ENCODE measurements at places on chromosomes 2 and 18.

DNA sequence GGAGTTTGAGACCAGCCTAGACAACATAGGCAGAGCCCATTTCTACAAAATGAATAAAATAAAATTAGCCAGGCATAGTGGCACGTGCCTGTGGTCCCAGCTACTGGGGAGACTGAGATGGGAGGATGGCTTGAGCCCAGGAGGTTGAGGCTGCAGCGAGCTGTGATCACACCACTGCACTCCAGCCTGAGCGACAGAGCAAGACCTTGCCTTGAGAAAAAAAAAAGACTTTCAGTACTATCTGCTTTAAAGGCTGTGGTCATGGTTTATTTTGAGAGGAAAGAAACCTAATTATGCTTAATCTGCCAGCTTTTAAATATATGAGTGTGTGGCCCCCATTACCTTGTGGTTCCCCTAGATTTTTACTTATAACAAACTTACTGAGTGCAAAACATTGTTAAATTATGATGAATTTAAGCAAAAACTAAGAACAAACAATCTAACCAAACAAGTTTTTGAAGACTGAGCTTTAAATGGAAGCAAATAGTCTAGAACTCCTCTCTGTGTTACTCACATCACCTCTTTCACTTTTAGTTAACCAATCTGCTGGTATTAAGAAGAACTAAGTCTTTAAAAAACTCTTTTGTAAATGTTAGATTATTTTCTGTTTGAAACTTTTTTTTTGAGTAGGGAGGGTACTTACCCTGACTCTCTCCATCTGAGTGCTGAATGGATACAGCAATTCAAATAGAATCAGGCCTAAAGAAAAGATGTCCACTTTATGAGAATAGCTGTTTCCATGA is 65.4 kb downstream of the EIF2AK3 start:
- H3K4me3 ChIP-seq, result no peak overlapping the region
- H3K4me1 ChIP-seq, result peaks cover 11% of the 10 kb centered on the region
- H3K27ac ChIP-seq, result peak overlapping the region; percentile 32
- peak; percentile 41 for DNase-seq

DNA sequence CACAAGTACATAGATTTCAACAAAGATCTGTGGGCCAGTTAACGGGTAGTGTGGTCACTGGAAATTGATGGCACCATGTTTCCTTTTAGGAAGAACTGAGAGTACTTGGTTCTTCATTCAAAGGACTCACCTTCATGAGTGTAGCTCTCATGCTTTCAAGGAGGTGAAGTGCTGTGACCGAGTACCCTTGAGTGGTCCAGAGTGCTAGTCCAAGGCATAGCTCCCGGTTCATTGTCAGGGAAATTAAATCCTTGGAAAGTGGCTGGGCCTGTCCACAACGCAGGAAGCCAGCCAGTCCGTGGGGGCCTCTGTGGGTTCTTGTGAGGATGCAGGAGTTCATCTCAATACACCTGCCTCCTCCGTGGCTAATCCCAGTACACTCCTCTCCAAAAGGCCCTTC is 295.1 kb downstream of the GALR1 start:
- H3K4me3 ChIP-seq, result no peak overlapping the region
- DNase-seq, result no peak
- no peaks in the 10 kb centered on the region for H3K36me3 ChIP-seq
- H3K27me3 ChIP-seq, result no peaks in the 10 kb centered on the region
- H3K27ac ChIP-seq, result no peak overlapping the region

- H3K4me3 ChIP-seq, result no peak overlapping the region
- DNase-seq, result no peak
- no peaks in the 10 kb centered on the region for H3K4me1 ChIP-seq
- H3K27ac ChIP-seq, result no peak overlapping the region
- H3K36me3 ChIP-seq, result no peaks in the 10 kb centered on the region
Observed at GRCh38 chr2:100482741-100483140, 12.5 kb downstream of the NMS start.

DNA sequence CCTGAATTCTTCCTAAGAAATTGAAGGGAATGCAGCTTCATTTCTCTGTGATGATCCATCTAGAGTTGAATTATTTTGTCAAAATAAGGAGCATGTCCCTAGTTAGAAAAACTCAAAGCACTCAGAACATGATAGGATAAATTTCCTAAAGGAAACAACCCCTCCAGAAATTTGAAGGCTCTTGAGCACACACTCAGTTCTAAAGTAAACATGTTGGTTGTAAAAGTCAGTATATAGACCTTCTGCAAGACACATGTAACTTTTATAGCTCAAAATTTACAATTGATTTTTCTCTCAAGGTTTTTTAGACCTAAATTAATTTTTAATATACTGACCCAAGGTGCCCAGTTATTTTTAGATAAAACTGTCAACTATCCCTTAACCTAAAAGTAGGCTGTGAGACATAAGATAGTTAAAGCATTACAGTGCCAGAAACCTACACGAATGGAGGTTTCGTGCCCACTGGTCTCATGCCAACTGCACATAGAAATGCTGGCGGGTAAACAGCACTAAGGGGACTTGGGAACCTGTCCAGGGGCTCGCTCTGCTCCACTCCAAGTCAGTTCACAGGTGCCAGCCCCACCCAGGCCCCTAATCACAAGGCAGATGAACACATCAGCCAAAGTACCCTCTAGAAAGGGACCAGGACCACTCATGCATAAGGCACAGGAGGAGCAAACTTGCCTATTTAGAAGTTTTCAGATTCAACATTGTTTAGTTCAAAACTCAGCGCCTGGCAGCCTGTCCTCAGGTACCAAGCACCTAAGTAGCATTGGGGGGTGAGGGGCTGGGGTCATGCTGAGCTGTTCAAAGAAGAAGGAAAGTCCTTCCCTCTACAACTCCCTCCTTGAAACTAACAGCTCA is 106.5 kb downstream of the SMC6 start:
- peaks cover 4% of the 10 kb centered on the region for H3K4me1 ChIP-seq
- H3K27ac ChIP-seq, result no peak overlapping the region
- DNase-seq, result no peak
- no peak overlapping the region for H3K4me3 ChIP-seq
- no peaks in the 10 kb centered on the region for H3K36me3 ChIP-seq

- H3K4me3 ChIP-seq, result peak overlapping the region; percentile 50
- peaks cover 18% of the 10 kb centered on the region for H3K4me1 ChIP-seq
- H3K27ac ChIP-seq, result no peak overlapping the region
- no peak for DNase-seq
Observed at GRCh38 chr2:46131-46470, 204 bp downstream of the FAM110C start.

DNA sequence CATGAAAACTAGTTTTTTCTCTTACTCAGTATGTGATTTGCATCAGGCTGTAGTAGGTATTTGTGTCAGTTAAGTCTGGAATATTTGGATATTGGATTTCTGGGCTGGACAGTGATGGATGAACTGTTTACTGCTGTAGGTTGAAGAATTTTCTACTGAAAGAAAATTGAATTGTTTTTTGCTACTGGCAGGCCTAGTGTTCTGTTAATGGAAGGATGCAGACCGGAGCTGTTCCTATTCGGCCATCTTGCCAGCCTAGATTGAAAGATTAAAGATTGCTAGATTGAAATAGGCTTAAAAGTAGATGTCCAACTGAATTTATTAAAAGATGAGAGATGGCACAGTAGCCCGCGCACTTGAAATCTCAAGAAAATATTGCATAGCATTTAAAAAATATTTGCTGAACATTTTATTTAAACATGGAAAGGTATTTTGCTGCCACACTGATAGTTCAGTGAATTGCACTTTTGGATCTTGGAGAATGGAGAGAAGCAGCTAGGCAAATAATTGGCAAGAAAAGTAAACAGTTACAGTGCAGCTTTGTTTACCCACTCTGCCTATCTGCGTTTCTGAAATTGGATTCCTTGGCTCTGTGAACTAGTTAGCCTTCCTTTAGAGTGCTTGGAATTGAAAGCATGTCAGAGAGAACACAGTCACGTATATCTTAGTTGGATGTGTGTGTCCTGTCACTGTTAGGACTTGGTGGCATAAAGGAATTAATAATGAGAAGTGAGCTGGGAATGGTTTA is 54.1 kb downstream of the EPB41L5 start:
- no peak for DNase-seq
- H3K4me3 ChIP-seq, result no peak overlapping the region
- H3K27ac ChIP-seq, result no peak overlapping the region
- no peaks in the 10 kb centered on the region for H3K36me3 ChIP-seq
- peaks cover 3% of the 10 kb centered on the region for H3K4me1 ChIP-seq

- H3K27ac ChIP-seq, result no peak overlapping the region
- no peaks in the 10 kb centered on the region for H3K4me1 ChIP-seq
- H3K27me3 ChIP-seq, result no peaks in the 10 kb centered on the region
- DNase-seq, result no peak
- H3K36me3 ChIP-seq, result no peaks in the 10 kb centered on the region
Observed at GRCh38 chr18:6537475-6537874, 122.8 kb upstream of the L3MBTL4 start.

GRCh38 chr2:15006667-15007066 is 374.1 kb downstream of the LRATD1 start:
- H3K36me3 ChIP-seq, result no peaks in the 10 kb centered on the region
- no peak for DNase-seq
- H3K4me1 ChIP-seq, result peaks cover 4% of the 10 kb centered on the region
- no peak overlapping the region for H3K27ac ChIP-seq
- H3K4me3 ChIP-seq, result no peak overlapping the region
- H3K27me3 ChIP-seq, result peaks cover 2% of the 10 kb centered on the region

- peaks cover 57% of the 10 kb centered on the region for H3K4me1 ChIP-seq
- peak overlapping the region; percentile 8 for H3K4me3 ChIP-seq
- peak overlapping the region; percentile 49 for H3K27ac ChIP-seq
- no peaks in the 10 kb centered on the region for H3K36me3 ChIP-seq
- no peaks in the 10 kb centered on the region for H3K27me3 ChIP-seq
- DNase-seq, result peak; percentile 64
Observed at GRCh38 chr2:30223413-30223874, 7.9 kb upstream of the LBH start.

GRCh38 chr18:3499501-3499900 is 49.5 kb downstream of the TGIF1 start:
- peak overlapping the region; percentile 66 for H3K4me3 ChIP-seq
- no peak overlapping the region for H3K27ac ChIP-seq
- peaks cover 10% of the 10 kb centered on the region for H3K4me1 ChIP-seq
- no peak for DNase-seq
- H3K36me3 ChIP-seq, result no peaks in the 10 kb centered on the region

DNA sequence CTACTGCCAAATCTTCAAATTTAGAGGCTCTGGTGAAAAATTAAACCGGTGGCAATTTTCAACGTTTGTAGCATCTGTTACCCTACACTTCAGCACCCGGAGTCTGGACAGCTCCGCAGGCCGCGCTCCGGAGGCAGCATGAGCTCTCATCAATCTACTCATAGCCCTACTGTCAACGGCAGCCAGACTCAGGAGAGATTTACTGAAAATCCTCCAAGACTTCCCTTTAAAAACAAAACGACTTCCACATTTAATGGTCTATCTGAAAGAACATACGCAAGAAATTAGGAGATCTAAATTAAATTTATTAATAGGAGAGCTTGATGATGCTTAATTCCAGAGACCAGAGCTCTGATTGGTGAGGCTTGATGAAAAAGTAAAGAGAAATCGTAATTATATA is 970 bp upstream of the ADCYAP1 start:
- no peak overlapping the region for H3K4me3 ChIP-seq
- H3K36me3 ChIP-seq, result peaks cover 6% of the 10 kb centered on the region
- H3K4me1 ChIP-seq, result peaks cover 6% of the 10 kb centered on the region
- DNase-seq, result peak; percentile 86
- H3K27me3 ChIP-seq, result peaks cover 64% of the 10 kb centered on the region
- peak overlapping the region; percentile 44 for H3K27ac ChIP-seq

DNA sequence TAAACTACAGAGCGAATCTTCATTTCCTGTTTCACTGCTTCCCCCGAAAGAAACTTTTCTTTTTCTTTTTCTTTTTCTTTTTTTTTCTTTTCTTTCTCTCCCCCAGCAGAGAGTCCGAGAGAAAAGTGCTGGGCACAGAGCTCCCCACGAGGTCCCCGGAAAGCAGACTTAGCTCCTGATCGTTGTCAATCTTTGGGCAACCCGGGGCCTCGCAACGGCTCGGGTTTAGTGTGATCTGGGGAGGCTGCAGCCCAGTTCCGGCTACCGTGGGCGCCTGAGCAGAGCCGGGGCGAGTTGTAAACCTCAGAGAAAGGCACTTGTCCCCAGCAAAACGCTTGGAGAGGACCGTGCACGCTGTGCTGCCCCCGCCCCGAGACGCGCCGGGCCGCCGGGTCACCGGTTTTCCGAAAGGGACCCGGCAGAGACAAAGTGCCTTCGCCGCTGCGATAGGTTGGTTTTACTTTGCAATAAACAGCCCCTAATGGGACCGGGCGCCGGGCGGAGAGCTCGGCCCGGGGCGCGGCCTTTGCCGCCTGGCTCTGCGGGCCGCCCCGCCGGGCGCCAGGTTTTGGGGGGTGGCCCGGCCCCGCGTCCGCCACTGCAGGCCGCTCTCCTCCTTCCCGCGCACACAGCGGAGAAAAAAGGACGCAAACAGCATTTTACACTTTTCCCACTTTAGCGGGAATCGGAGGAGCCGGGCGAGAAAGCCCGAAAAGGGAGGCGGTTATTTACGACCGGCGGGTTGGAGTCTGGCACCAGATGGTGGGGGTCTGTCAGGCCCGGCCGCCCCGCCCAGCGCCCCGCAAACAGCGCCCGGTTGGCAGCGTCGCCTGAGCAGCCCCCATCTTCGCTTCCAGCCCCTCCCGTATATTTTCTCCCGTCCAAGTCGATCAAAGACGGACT is 136.0 kb downstream of the INSIG2 start:
- peaks cover 67% of the 10 kb centered on the region for H3K27me3 ChIP-seq
- H3K4me1 ChIP-seq, result peaks cover 18% of the 10 kb centered on the region
- DNase-seq, result peak; percentile 82

DNA sequence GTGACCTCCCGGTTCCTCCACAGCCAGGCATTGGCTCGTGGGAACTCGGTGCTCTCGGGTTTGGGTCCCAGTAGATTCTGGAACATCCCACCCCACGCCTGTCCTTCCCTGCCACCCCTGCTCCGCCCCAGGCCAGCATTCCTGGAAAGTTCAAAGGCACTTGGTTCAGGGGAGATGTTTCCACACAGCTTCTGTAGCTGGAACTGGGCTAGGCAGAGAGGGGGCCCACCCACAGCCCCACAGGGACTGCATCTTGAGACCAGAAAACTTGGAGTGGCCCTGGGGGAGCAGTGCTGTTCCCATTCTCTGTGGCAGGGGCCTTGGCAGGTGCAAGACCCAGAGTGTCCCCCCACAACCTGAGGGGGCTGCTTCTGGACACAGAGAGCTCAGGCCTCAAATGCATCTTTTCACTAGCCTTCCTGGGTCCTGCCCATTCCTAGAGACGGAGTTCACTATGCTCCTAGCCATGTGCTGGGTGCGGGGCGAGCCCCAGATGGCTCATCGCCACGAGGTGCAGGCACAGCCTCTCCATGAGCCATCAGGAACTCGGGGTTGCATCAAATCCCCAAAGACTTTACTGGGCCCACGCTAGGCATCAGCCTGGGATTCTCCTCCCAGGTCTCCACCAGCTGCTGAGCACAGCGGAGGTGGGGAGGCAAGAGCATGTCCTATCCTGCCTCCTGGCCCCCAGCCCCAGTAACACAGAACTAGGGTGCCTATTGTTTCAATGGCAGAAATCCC is 68.7 kb downstream of the ZFP36L2 start:
- no peaks in the 10 kb centered on the region for H3K27me3 ChIP-seq
- DNase-seq, result no peak

Data from activated CD4-positive, alpha-beta T cell treated with anti-CD3 and anti-CD28 coated beads, Interleukin-2, amount 10 ng/mL, durations not matched to agents 24 days and 14 days (primary cell).